ENCODE measurements at places on chromosomes 6 and 20. TPM values are rescaled to one million over a fixed set of nuclear protein-coding genes. Genes with fewer than 3 reads are reported as not detected.
A peak's percentile ranks its signal among the peaks of the same experiment; 100 is the strongest.

DNA sequence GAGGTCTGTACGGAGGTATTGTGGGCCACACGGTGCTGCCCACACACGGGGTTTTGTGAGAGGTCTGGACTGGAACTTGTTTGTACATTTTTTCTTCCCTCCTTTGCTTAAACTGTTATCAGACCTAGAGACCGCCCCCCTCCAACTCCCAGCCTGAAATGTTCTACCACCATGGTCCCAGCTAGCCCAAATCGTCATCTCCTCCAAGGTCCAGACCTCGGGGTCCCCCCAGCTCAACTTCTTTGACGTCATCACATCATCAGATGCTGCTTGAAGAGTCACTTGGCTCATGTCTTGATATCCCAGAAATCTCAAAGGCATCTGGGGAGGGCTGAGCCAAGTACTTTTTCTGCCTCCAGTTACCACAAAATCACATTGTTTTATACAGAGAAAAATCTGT is 2.8 kb upstream of the CCDC170 start:
- H3K27ac ChIP-seq: no peak overlapping the region
- DNase-seq: no peak
- peaks cover 54% of the 10 kb centered on the region for H3K27me3 ChIP-seq
- no peaks in the 10 kb centered on the region for H3K4me1 ChIP-seq

GRCh38 chr6:137725949-137726348 is 141.1 kb upstream of the TNFAIP3 start:
- H3K36me3 ChIP-seq: no peaks in the 10 kb centered on the region
- DNase-seq: no peak
- H3K4me1 ChIP-seq: peaks cover 65% of the 10 kb centered on the region
- no peak overlapping the region for H3K4me3 ChIP-seq
- H3K27ac ChIP-seq: no peak overlapping the region

GRCh38 chr20:34110745-34111641 is 1.1 kb downstream of the EIF2S2 start:
- peaks cover 58% of the 10 kb centered on the region for H3K4me1 ChIP-seq
- peak overlapping the region; percentile 99 for H3K27ac ChIP-seq
- peak overlapping the region; percentile 93 for H3K4me3 ChIP-seq

GRCh38 chr6:85192596-85192995 is 257.3 kb upstream of the NT5E start:
- no peak overlapping the region for H3K27ac ChIP-seq
- no peaks in the 10 kb centered on the region for H3K36me3 ChIP-seq
- no peaks in the 10 kb centered on the region for H3K4me1 ChIP-seq
- no peaks in the 10 kb centered on the region for H3K27me3 ChIP-seq
- no peak overlapping the region for H3K4me3 ChIP-seq
- DNase-seq: no peak

GRCh38 chr6:39189915-39190544 is 39.2 kb downstream of the KCNK5 start:
- H3K36me3 ChIP-seq: no peaks in the 10 kb centered on the region
- peaks cover 3% of the 10 kb centered on the region for H3K4me1 ChIP-seq
- no peak overlapping the region for H3K27ac ChIP-seq
- peak; percentile 50 for DNase-seq
- H3K4me3 ChIP-seq: no peak overlapping the region

- no peaks in the 10 kb centered on the region for H3K27me3 ChIP-seq
- no peaks in the 10 kb centered on the region for H3K36me3 ChIP-seq
- no peak overlapping the region for H3K27ac ChIP-seq
- no peaks in the 10 kb centered on the region for H3K4me1 ChIP-seq
- DNase-seq: no peak
- H3K4me3 ChIP-seq: no peak overlapping the region
These were observed 43.2 kb upstream of the TXNDC5 start for GRCh38 chr6:7953753-7954152.

- H3K27ac ChIP-seq: no peak overlapping the region
- H3K4me3 ChIP-seq: no peak overlapping the region
- no peak for DNase-seq
- no peaks in the 10 kb centered on the region for H3K36me3 ChIP-seq
- H3K4me1 ChIP-seq: peaks cover 8% of the 10 kb centered on the region
- no peaks in the 10 kb centered on the region for H3K27me3 ChIP-seq
These were observed 19.7 kb upstream of the SGK2 start for GRCh38 chr20:43538878-43539700.

DNA sequence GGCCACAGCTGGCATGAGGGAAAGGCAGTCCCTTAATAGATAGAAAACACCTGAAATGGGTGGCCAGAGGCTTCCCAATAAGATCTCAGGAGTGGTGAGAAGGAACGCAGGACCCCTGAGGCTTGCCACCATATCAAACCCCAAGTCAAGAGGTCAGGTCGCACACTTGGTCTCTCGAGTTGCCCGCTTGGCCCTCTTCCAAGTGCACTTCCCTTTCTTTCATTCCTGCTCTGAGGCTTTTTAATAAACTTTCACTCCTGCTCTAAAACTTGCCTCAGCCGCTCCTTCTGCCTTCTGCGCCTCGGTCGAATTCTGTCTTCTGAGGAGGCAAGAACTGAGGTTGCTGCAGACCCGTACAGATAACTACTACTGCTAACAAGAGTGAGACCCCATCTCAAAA is 64.2 kb downstream of the SLC2A10 start:
- H3K27ac ChIP-seq: no peak overlapping the region
- no peaks in the 10 kb centered on the region for H3K4me1 ChIP-seq
- no peak overlapping the region for H3K4me3 ChIP-seq
- DNase-seq: no peak
- H3K27me3 ChIP-seq: no peaks in the 10 kb centered on the region
- H3K36me3 ChIP-seq: no peaks in the 10 kb centered on the region

- no peak overlapping the region for H3K27ac ChIP-seq
- no peaks in the 10 kb centered on the region for H3K4me1 ChIP-seq
- peaks cover 8% of the 10 kb centered on the region for H3K27me3 ChIP-seq
- DNase-seq: no peak
- H3K36me3 ChIP-seq: no peaks in the 10 kb centered on the region
- H3K4me3 ChIP-seq: no peak overlapping the region
These were observed 221.6 kb upstream of the CDYL start for GRCh38 chr6:4554645-4555044.

DNA sequence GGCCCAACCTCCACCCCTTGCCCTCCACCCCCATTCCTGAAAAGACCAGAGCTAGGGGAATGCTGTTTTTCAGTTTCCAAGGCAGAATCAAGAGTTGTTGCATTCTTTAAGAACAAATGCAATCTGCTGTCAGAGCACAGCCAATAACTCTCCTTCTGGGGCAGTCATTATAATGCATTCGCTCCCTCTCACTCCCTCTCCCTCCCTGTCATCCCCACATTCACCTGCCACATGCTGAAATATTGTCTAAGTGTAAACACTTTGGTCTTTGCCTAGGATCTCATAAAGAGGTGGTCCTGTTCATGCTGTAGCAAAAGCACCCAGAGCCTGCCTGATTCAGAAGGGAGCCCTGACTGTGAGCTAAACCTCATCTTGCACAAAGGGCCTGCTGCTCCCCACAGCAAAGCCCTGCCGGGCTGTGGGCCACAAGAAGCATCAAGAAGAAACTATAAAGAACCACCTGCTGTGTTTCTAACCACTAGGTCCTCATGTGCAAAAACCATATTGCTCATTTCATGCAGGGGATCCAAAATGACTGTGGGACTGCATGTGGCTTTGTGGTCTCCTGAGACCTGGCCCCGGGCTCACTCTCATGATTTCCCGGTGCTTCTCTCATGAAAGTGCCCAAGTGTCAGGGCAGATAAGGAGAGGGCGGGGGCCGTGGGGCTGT is 85.6 kb downstream of the GPR6 start:
- DNase-seq: no peak
- H3K4me3 ChIP-seq: no peak overlapping the region
- no peaks in the 10 kb centered on the region for H3K4me1 ChIP-seq
- no peaks in the 10 kb centered on the region for H3K36me3 ChIP-seq
- no peaks in the 10 kb centered on the region for H3K27me3 ChIP-seq
- no peak overlapping the region for H3K27ac ChIP-seq

GRCh38 chr6:167317172-167317571 is 7.7 kb upstream of the TTLL2 start:
- H3K4me1 ChIP-seq: no peaks in the 10 kb centered on the region
- no peak overlapping the region for H3K4me3 ChIP-seq
- no peaks in the 10 kb centered on the region for H3K27me3 ChIP-seq
- DNase-seq: no peak
- H3K36me3 ChIP-seq: no peaks in the 10 kb centered on the region

- no peaks in the 10 kb centered on the region for H3K27me3 ChIP-seq
- H3K4me1 ChIP-seq: no peaks in the 10 kb centered on the region
- H3K27ac ChIP-seq: no peak overlapping the region
- H3K4me3 ChIP-seq: no peak overlapping the region
- no peak for DNase-seq
- peaks cover 18% of the 10 kb centered on the region for H3K36me3 ChIP-seq
These were observed 33.3 kb downstream of the HMGN3 start for GRCh38 chr6:79201143-79201542.

DNA sequence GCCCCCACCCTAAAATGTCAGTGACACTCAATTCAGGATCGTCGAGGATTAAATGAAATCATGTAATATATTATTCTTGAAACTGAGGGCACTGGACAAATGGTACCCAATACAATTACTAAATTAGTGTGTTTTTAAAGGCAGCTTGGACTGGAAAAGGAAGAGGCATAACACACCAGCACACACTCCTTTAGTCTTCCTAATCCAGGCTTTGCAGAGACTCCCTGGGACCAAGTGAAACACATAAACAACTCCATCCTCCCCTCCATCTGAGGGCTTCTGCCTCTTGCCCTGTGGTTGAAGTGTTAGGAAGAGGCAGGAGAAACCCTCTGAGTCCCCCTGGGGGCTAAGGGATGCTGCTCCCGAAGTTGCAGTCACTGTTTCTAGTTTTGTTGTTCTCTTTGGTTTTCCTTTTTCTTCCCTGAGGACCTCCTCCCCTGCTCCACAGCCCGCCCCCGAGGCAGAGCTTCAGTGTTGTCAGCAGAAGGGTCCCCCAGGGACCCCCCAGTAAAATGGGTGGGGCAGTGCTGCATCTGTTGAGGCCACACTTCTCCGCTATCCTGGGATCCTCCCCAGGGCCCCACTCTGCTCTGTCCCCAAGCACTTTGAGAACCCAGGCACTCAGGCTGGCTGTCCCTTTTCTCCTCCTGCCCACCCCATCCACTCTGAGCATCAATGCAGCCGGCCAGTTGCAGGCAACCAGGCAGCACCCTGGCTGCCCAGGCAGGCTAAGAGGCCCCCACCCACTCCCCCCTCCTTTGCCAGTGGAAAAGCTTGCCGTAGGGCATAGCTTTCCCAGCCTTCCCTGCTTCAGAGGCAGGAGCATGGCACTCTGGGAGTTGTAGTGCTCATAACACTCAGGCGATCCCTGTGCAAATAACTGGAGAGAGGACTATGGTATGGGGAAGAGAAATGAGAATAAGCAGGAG is 5.9 kb downstream of the TMEM63B start:
- no peak overlapping the region for H3K27ac ChIP-seq
- H3K36me3 ChIP-seq: no peaks in the 10 kb centered on the region
- peaks cover 32% of the 10 kb centered on the region for H3K4me1 ChIP-seq
- DNase-seq: peak; percentile 28
- H3K27me3 ChIP-seq: no peaks in the 10 kb centered on the region

GRCh38 chr6:168103050-168103830 is 24.2 kb upstream of the FRMD1 start:
- H3K4me1 ChIP-seq: peaks cover 5% of the 10 kb centered on the region
- H3K36me3 ChIP-seq: no peaks in the 10 kb centered on the region
- H3K27me3 ChIP-seq: peaks cover 31% of the 10 kb centered on the region
- DNase-seq: no peak
- no peak overlapping the region for H3K4me3 ChIP-seq

GRCh38 chr6:71289039-71289801 is 609 bp downstream of the OGFRL1 start:
- H3K36me3 ChIP-seq: no peaks in the 10 kb centered on the region
- H3K27ac ChIP-seq: peak overlapping the region; percentile 91
- H3K27me3 ChIP-seq: no peaks in the 10 kb centered on the region
- H3K4me1 ChIP-seq: peaks cover 61% of the 10 kb centered on the region
- peak overlapping the region; percentile 77 for H3K4me3 ChIP-seq

DNA sequence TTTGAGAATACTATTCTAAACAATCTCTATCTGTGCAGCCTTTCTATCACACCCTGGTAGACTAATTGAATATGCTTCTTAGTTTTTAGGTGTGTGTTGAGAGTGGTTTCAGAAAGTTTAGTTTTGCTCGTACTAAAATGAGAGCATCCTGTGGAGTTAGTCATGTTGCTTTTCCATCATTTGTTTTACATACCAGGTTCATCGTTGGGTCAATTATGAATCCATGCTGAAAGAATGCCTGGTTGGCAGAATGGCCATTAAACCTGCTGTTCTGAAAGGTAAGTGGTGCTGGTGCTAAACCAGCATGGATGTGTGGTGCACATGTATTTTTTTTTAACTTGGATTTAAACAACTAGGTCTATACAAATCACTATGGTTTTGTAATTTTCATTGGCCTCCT is 49.3 kb downstream of the CYB5R4 start:
- no peaks in the 10 kb centered on the region for H3K27me3 ChIP-seq
- no peak for DNase-seq
- H3K4me1 ChIP-seq: no peaks in the 10 kb centered on the region
- H3K4me3 ChIP-seq: no peak overlapping the region

Gene MEP1A
- not detected for total RNA-seq

Gene ZNF311
- 1.8 TPM for total RNA-seq

Gene LINC00237
- not detected for total RNA-seq

Gene ASIP
- total RNA-seq: not detected

Gene FOXF2
- 12.6 TPM for total RNA-seq

Gene OPRL1
- 2.0 TPM for total RNA-seq

Gene SLCO4A1
- total RNA-seq: 47.2 TPM

Gene MCM3
- 67.6 TPM for total RNA-seq

Gene DEFB132
- total RNA-seq: not detected

Gene OLIG3
- not detected for total RNA-seq

Gene AVP
- not detected for total RNA-seq

Gene FOXC1
- total RNA-seq: 1.8 TPM

Gene NFATC2
- total RNA-seq: 5.3 TPM

Gene NR2E1
- total RNA-seq: not detected

Gene RBM38
- 17.6 TPM for total RNA-seq

Gene SLC22A16
- 5.4 TPM for total RNA-seq

Gene ADGB
- total RNA-seq: not detected

Measured in left lung (tissue), 14 donors.